ENCODE measurements at places on chromosomes 2 and 18.

- DNase-seq: no peak
Observed at GRCh38 chr2:45909677-45910191, 258.3 kb downstream of the PRKCE start.

DNA sequence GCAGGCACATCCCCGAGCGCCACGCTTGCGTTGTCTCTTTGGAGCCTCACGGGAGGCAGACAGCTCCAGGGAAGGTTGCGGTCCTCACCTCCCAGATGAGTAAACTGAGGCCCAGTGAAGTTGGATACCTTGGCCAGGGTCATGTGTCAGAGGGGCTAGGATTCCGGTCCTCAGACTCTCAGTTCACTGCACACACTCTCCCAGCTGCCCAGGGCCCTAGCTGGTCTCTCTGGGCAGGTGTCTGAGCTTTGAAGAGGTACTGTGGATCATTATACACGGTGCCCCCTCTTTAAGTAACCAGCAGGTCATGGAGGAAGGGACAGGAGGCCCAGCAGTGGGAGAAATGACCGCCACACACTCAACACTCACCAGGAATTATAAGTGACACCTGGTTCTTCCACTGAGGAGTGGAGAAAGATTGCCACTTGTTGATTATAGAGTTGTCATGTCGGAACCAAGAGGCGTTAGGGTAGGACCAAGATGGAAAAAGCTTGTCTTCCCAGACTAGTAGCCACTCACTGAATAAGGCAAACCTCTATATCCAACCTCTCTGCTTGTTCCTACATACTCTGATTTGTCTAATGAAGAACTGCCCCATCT lies 588 bp downstream of the TMEM214 start:
- no peak for DNase-seq

- no peak for DNase-seq
Observed at GRCh38 chr18:34701911-34702310, 8.2 kb upstream of the DTNA start.

- DNase-seq: peak; percentile 36
Observed at GRCh38 chr2:111030260-111030891, 90.3 kb upstream of the BCL2L11 start.

DNA sequence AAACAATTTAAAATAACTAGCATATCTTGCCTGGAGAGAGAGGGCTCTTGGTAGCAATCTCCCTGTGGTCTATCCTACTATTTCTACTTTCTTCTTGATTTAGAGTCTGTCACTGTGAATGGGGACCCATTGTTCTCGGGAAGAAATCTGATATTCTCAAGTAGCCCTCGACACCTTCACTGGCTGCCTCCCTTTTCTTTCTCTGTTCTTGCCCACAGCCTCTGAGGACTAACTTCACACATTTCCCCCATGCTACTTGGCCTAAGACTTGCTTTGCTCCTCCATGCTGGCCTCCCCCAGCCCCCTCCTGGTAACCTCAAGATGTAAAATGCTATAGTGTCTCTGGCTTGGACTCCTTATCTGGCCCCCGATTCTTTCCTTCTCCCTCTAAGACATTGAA lies 58.8 kb upstream of the NT5C1B start:
- DNase-seq: no peak

DNA sequence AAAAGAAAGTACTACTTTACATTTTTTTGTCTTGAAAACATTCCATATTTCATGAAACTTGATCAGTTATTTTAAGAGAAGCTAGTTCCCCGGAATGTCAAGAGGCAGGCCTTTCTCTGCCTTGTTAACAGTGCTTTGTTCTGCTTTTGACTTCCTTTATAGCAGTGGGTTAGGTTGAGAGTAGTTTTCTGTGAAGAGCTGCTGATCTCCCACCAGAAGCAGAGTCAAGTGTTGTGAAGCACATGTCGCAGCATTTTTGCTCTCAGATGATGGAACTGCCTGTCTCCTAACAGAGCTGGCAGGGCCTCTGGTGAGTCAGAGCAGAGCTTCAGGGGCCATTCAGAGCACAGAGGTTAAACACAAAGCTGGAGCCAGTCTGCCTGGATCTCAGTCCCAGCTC lies 871.8 kb downstream of the SLC4A3 start:
- peak; percentile 66 for DNase-seq

GRCh38 chr2:177195194-177195593 lies 17.4 kb upstream of the HNRNPA3 start:
- DNase-seq: no peak

DNA sequence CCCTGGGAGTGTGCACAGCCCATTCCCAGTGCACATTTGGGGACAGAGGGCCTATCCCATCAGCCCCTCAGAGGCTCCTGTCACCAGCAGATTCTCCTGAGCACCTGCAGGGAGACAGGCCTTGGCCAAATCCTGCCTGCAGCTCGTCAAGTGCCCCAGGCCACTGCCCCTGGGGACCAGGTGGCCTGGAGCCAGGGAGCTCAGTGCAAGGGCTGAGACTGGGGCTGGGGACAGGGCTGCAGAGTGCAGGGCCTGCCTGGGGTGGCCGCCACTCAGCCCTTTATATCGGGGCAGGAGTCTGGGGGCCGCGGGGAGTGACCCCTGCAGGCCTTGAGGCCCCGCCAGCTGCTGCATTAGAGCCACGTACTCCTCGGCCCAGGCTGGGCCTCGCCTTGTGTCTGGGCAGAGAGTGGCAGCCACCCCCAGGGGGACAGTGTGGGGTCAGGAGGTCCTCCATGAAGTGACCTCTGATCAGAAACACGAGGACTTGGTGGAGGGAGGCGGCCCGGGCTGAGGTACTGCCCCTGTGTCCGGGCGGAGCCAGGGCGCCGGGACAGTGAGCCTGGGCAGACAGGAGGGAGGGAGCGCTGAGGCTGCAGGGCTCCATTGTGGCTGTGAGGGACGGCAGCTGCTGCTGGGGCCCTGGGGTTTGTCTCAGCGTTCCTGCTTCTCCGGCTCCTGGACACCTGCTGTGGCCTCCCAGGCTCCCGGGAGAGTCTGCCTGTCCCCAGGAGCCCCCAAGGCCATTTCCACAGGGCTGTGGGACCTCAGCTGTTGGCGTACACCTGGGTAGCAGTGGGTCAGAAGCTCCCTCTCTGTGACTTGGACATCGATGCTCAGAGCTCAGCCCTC lies 24.2 kb downstream of the GPC1 start:
- no peak for DNase-seq

- no peak for DNase-seq
Observed at GRCh38 chr2:16136461-16137035, 196.2 kb downstream of the MYCN start.

DNA sequence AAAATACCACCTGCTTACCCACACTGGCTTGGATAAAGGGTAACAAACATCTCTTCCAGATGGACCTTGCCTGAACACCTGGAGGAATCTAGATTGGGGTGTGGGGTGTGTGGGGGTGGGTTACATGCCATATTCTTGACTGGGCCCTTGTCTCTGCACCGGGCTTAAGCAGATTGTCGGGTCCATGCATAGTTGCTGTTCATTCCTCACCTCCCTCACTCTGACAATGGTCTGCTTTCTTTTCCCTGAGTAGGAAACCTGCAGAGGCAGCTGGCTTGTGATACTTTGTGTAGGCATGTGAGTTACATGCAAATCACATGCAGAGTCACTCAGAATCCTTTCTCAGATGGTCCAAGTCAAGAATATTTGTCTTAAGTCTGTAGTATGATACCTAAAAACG lies 112.8 kb upstream of the GLS start:
- DNase-seq: no peak

DNA sequence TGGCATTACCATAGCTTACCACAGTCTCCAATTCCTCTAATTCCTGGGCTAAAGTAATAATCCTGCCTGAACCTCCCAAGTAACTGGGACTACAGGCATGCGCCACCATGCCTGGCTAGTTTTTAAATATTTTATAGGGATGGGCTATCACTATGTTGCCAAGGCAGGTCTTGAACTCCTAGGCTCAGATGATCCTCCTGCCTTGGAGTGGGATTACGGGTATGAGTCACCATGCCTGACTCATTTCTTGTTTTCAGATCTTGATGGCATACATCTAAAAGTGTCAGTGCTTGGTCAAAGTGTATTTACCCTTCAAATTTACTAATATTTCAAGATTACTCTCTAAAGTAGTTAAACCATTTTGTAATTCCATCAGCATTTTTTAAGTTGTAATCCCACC lies 9.4 kb upstream of the SOCS6 start:
- no peak for DNase-seq

- no peak for DNase-seq
Observed at GRCh38 chr2:72581560-72582181, 244.2 kb downstream of the EXOC6B start.

GRCh38 chr2:47636596-47637264 lies 146.2 kb upstream of the MSH6 start:
- peak; percentile 37 for DNase-seq

DNA sequence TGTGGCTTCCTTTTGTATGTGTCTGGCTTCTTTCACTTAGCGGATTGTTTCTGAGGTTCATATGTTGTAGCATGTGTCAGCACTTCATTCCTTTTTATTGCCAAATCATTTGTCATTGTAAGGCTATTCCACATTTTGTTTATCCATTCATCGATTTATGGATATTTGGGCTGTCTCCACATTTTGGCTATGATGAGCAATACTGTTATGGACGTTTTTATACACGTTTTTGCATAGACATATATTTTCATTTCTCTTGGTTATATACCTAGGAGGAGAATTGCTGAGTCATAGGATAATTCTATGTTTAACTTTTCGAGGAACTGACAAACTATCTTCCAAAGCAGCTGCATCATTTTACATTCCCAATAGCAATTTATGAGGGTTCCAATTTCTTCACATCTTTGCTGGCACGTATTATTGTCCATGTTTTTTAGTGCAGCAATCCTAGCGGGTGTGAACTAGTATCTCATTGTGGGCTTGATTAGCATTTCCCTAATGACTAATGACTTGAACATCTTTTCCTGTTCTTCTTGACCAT lies 48.1 kb upstream of the TBC1D8 start:
- DNase-seq: peak; percentile 27

- no peak for DNase-seq
Observed at GRCh38 chr2:110979471-110980338, 141.0 kb upstream of the BCL2L11 start.

DNA sequence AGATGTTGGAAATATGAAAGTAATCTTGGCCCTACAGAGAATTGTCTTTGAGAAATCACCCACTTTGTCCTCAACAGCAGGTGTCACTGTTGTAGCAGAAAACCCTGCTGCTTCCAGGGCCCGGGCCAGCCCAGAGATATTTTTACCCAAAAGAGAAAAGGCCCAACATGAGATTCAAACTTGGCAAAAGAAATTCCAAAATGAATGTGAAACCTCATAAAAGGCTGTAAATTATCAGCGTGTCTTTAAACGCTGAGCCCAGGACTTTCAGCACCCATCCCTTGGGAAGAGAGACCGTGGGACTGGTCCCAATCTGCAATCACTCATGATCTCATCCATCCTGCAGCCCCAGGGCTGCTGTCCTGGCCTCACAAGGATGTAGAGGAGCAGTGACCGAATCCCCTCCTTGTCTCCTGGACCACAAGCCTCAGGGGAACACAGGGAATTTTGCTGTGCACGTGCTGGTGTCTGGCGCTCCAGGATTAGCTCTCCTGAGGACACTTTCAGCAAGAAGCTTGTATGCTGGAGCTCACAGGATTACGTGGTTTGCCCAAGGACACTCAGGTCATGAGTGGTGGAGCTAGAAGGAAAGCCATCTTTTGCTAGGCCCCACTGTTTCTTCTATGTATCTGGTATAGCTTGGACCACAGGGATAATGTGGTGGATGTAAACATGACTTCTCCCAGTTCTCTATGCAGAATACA lies 202.1 kb downstream of the RNF144A start:
- DNase-seq: peak; percentile 67

GRCh38 chr18:23320709-23321236 lies 132.3 kb upstream of the RIOK3 start:
- DNase-seq: no peak

- DNase-seq: no peak
Observed at GRCh38 chr18:21450913-21451312, 149.6 kb downstream of the ESCO1 start.

GRCh38 chr2:182970486-182970885 lies 67.8 kb downstream of the NCKAP1 start:
- DNase-seq: no peak

GRCh38 chr2:103656558-103656957 lies 894.7 kb downstream of the TMEM182 start:
- peak; percentile 2 for DNase-seq

DNA sequence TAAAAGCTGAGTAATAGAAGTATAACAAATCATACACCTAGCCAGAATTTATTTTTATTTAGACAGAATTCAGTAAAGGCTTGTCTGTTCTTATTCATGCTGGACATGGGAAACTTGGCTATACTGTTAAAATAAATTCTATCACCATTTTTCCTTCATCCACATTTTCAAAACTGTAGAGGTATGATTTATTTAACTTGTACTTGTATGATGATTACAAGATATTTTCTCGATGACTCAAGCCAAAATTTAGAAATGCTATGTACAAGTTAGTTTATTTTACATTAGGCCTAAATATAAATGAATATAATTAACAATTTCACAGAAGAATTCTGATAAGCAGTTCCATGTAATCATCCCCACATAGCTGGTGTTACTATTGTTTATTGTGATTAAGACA lies 194.8 kb upstream of the DOK6 start:
- DNase-seq: no peak

DNA sequence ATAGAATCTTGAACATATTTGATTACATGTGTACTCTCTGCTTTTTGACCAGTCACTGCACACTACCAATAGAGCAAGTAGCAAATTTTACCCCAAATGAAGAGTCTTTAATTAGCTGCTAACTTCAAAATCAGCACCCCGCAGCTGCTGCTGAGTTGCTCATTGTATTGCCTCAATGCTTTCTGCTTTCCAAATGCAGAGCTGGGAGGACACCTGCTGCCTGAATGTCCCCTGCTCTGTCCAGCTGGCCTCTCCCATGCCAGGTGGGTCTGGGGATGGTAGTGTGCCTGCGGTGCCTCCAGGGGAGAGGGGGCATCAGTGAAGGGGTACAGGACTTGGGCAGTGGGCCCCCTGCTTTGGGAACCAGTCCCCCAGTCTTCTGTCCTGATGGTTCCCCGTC lies 184.8 kb downstream of the PRKCE start:
- no peak for DNase-seq

DNA sequence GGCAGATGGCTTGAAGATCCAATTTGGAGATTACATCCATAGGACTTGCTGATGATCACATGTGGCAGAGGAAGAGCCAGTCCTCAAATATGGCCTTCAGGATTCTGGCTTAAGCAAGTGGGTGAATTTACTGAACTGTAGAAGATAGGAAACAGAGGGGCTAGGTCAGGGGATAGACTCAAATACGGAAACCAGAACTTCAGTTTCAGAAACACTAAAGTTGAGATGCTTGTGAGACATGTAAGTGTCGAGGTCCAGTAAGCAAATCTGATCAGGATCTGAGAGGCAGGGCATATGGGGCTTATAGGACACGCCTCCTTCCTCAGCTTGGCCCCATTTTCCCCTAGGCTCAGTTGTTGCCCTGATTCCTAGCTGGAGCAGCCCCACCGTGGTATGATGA lies 107.7 kb downstream of the LBH start:
- no peak for DNase-seq

GRCh38 chr2:74249406-74250122 lies 51.1 kb downstream of the MTHFD2 start:
- DNase-seq: no peak
